Right renal cortex interstitium (tissue), 3 donors: ENCODE measurements at places on chromosomes 2 and 18. TPM values are rescaled to one million over a fixed set of nuclear protein-coding genes. Genes with fewer than 3 reads are reported as not detected.
A peak's percentile ranks its signal among the peaks of the same experiment; 100 is the strongest.

CWC22 gene
- 44.7 TPM for polyA plus RNA-seq

GRCh38 chr18:26893996-26894395 lies 28.5 kb upstream of the AQP4 start:
- no peak for DNase-seq

GRCh38 chr2:163649080-163649479 lies 86.7 kb downstream of the FIGN start:
- DNase-seq: no peak

GRCh38 chr2:85441864-85442263 lies 23.4 kb downstream of the SH2D6 start:
- DNase-seq: no peak

DNA sequence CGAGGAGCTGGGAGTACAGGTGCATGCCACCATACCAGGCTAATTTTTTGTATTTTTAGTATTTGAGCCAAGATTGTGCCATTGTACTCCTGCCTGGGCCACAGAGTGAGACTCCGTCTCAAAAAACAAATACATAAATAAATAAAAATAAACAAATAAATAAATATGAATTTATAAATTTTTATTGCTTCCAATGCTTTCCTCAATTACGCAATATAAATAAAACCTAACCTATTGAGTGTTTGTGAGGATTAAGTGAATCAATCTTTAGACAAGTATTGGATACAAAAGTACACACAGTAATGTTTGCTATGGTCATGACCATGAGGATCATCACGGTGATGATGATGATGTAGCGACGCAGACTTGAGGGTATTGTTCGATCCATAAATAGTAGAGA lies 257.4 kb downstream of the ASXL3 start:
- DNase-seq: no peak

GRCh38 chr2:113207021-113207420 lies 33.2 kb downstream of the PSD4 start:
- no peak for DNase-seq

- DNase-seq: no peak
These were observed 2.2 kb downstream of the HMSD start for GRCh38 chr18:63951302-63951705.

PPP4R3B gene
- polyA plus RNA-seq: 84.6 TPM

GKN2 gene
- polyA plus RNA-seq: not detected

- no peak for DNase-seq
These were observed 158.0 kb upstream of the TWIST2 start for GRCh38 chr2:238689871-238690389.

VWC2L gene
- 0.07 TPM for polyA plus RNA-seq

G6PC2 gene
- 0.10 TPM for polyA plus RNA-seq

IL36B gene
- polyA plus RNA-seq: not detected

SLC8A1 gene
- 69.9 TPM for polyA plus RNA-seq

ETAA1 gene
- 25.4 TPM for polyA plus RNA-seq

DNA sequence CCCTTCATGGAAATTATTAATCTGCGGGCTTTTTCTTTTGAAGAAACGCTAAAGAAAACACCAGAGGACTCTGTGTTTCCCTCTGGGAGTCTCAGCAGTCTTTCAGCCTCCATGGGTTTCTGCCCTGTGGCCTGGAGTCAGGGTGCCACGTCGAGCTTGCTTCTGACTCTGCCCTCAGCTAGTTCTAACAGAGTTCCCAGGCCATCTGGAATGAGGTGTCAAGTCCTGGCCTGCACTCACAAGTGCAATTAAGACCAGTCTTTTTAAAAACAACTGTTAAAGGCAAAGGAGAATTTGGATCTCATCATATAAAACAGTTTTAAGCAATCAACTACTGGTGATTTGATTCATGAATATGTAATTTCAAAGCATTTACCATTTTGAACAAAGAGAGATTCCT lies 157.3 kb downstream of the RHBDD1 start:
- DNase-seq: no peak

DNA sequence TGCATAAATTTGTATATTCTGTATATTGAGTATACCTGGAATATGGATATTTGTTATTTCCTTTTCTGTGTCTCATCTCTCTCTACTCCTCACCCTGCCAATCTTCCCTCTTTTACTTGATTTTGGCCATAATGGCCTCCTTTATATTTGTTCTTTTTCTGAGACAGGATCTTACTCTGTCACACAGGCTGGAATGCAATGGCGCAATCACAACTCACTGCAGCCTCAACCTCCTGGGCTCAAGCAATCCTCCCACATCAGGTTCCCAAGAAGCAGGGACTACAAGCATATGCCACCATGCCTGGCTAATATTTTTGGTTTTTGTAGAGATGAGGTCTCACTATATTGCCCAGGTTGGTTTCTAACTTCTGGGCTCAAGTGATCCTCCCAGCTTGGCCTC lies 30.5 kb downstream of the PREPL start:
- no peak for DNase-seq

GRCh38 chr2:37449761-37450296 lies 105.4 kb downstream of the QPCT start:
- DNase-seq: peak; percentile 63

GRCh38 chr2:120738786-120739437 lies 3.2 kb downstream of the GLI2 start:
- no peak for DNase-seq

GRCh38 chr2:37692711-37693110 lies 21.3 kb upstream of the CDC42EP3 start:
- no peak for DNase-seq

- no peak for DNase-seq
These were observed 10.6 kb downstream of the CFAP210 start for GRCh38 chr2:169683425-169684134.

DNA sequence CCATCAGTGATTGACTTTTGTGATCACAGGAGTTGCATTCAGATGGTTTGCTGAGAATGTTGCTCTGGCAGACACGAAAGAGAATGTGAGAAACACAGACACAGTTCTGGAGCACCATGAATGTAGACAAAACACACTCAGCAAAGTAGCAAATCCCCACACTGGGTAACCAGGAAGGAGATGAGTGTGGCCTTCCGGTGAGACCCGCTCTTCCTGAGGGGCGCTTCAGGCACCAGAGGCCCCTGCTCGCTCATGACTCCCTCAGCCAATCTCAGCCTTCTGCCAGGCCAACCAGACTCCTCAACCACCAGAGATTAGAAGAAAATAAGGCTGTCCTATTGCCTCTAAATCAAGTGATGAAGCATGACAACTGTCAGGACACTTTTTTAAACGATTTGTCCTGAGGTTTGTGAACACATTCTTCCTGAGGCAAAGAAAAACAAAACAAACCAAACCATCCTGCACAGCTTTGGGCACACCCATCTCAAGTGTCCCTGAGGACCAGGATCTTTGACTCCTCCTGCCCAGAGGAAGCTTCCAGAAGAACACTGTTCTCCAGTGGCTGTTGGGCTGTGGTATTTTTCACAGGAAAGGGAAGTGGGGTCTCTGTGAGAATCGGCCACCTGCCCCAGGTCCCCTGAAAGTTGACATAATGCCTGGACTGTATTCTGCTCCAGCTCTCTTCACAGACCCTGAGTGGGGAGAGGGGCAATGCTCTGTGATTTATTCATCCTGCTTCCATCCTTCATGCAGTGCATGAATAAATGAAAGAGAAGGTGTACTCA lies 152.8 kb downstream of the BCL11A start:
- no peak for DNase-seq

DNA sequence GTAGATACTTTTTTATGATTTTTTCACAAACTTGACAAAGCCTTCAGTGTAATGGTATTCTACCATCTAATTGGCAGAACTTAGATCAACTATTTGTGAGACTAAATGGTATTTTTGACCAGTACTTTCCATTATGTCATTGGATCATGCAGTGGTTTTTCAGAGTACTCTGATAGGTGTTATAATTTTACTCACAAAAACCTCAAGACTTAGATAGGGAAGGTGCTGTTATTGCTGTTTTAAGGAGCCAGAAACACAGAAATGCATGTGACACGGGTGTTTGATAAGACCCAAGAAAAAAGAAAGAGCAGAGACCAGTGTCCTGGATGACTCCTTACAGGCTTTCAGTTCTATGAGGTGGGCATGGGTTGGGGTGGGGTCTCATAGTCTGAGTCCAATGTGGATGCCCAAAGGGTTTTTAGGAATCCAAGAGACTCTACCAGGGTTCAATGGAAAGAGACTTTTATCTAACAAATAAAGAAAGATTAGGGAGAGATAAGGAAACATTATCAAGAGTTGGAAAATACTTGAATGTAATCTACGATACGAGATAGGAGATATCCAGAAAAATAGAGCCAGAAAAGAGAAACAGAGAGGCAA lies 31.3 kb downstream of the SP140 start:
- DNase-seq: no peak

DNA sequence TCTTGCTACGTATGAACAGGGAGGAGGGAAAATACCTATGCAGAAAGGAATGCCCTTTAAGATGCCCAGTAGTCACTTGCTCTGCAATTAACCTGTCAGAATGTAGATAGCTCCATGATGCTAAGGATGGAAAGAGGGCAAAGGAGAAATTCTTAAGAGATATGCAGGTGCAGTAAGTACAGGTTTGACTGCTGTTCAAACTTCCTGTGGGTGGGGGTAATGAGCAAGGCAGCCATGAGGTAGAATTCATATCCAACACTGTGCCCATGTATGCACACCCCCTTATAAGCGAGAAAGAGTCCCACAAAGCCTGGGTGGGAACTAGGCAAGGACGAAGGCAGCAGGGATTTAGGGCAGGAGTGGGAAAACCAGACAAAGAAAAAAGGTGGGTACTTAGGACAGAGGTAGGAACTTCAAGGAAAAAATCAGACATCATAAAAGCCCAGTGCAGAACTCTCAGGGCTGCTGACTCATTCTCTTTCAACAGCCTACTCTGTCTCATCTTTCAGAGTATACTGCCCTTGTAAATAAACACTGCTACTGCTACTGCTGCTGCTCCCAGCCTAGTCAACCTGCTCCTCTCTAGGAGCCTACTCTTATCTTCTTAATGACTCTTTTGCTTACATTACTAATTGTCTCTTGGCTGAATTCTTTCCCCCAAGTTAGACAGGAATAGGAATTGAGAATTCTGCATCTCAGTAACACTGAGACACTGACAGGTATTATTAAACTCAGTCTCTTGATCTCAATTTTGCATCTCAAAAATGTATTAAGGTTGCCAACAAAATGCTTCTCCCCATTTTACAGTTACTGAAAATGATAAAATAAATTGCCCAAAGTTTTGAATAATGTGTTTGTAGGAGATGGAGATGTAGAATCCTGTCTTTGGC lies 189.0 kb downstream of the PTH2R start:
- DNase-seq: no peak

TMEM198 gene
- polyA plus RNA-seq: 2.6 TPM
